MCF 10A (cell line): ENCODE measurements at places on chromosomes 7 and 10. TPM values are rescaled to one million over a fixed set of nuclear protein-coding genes. Genes with fewer than 3 reads are reported as not detected.

TFPI2 gene
- not detected in 2 replicates for total RNA-seq

NFE2L3 gene
- total RNA-seq, result 1.2 and 2.2 TPM in 2 replicates

DDIT4 gene
- total RNA-seq, result 698 and 872 TPM in 2 replicates

NOBOX gene
- total RNA-seq, result not detected in 2 replicates

- H3K4me3 ChIP-seq, result no peak overlapping the region
- no peak overlapping the region for H3K27ac ChIP-seq
- peaks cover 6% of the 10 kb centered on the region for H3K36me3 ChIP-seq
- no peak for DNase-seq
- H3K27me3 ChIP-seq, result no peaks in the 10 kb centered on the region
- H3K4me1 ChIP-seq, result peaks cover 12% of the 10 kb centered on the region
These were observed 170.2 kb downstream of the SKAP2 start for GRCh38 chr7:26694141-26694540.

GRCh38 chr7:30814700-30815387 is 43.6 kb downstream of the MINDY4 start:
- H3K36me3 ChIP-seq, result no peaks in the 10 kb centered on the region
- peak; percentile 31 for DNase-seq
- no peak overlapping the region for H3K27ac ChIP-seq
- H3K27me3 ChIP-seq, result no peaks in the 10 kb centered on the region
- H3K4me3 ChIP-seq, result no peak overlapping the region
- no peaks in the 10 kb centered on the region for H3K4me1 ChIP-seq

GRCh38 chr10:51141010-51141409 is 66.7 kb downstream of the PRKG1 start:
- no peak overlapping the region for H3K4me3 ChIP-seq
- no peaks in the 10 kb centered on the region for H3K27me3 ChIP-seq
- H3K4me1 ChIP-seq, result peaks cover 6% of the 10 kb centered on the region
- no peak overlapping the region for H3K27ac ChIP-seq
- H3K36me3 ChIP-seq, result no peaks in the 10 kb centered on the region

- H3K4me3 ChIP-seq, result no peak overlapping the region
- H3K4me1 ChIP-seq, result peaks cover 8% of the 10 kb centered on the region
- H3K27me3 ChIP-seq, result no peaks in the 10 kb centered on the region
- H3K27ac ChIP-seq, result no peak overlapping the region
- no peaks in the 10 kb centered on the region for H3K36me3 ChIP-seq
These were observed 8.5 kb upstream of the GLCCI1 start for GRCh38 chr7:7959979-7960670.

- peak; percentile 35 for DNase-seq
- peaks cover 10% of the 10 kb centered on the region for H3K4me1 ChIP-seq
- no peaks in the 10 kb centered on the region for H3K27me3 ChIP-seq
- H3K27ac ChIP-seq, result peak overlapping the region; percentile 40
- no peaks in the 10 kb centered on the region for H3K36me3 ChIP-seq
- H3K4me3 ChIP-seq, result no peak overlapping the region
These were observed 24.6 kb upstream of the MPP7 start for GRCh38 chr10:28327491-28327880.

DNA sequence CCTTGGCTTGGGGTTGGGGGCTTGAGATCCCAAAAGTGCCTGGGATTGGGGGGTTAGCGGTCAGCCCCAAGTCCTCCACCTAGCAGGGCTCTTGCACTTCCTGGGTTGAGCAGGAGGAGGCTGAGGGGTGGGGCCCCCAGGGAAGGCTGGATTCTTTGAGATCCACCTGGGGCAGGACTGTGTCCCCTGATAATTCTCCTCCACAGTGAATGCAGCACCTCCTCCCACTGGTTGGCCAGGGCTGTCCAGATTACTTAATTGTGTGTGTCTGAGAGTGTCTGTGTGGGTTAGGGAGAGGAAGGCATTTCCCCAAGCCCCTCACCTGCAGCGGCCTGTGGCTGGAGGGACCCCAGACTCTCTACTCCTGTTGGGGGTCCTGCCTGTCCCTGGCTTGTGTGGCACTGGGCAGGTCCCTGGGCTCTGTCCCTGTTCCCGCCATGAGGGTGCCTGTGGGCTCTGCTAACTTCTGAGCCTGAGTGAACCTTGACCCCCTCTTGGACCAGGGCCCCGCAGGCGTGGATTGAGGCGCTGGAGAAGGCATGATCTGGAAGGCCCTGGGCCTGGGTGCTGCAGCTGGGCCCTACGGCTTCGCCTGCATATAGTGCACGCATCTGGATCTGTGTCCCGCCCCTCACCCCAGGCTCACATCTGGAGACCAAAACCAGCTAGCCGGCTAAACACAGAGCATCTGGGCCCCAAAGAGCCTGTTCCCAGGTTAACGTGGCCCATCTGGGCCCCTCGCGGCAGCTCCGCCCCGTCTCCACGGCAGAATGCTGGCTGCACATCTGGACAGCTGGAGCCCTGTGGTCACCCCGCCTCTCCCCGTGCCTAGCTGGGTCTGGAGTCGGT is 10.4 kb downstream of the TMEM270 start:
- H3K27me3 ChIP-seq, result peaks cover 14% of the 10 kb centered on the region
- H3K27ac ChIP-seq, result no peak overlapping the region
- no peak for DNase-seq
- no peaks in the 10 kb centered on the region for H3K36me3 ChIP-seq
